Activated CD4-positive, alpha-beta T cell treated with anti-CD3 and anti-CD28 coated beads, Interleukin-2, amount 50 U/mL, for 48 hours (primary cell): ENCODE measurements at places on chromosomes 12 and 14.

- no peak for DNase-seq
These were observed 9.7 kb upstream of the SGPP1 start for GRCh38 chr14:63737582-63738006.

DNA sequence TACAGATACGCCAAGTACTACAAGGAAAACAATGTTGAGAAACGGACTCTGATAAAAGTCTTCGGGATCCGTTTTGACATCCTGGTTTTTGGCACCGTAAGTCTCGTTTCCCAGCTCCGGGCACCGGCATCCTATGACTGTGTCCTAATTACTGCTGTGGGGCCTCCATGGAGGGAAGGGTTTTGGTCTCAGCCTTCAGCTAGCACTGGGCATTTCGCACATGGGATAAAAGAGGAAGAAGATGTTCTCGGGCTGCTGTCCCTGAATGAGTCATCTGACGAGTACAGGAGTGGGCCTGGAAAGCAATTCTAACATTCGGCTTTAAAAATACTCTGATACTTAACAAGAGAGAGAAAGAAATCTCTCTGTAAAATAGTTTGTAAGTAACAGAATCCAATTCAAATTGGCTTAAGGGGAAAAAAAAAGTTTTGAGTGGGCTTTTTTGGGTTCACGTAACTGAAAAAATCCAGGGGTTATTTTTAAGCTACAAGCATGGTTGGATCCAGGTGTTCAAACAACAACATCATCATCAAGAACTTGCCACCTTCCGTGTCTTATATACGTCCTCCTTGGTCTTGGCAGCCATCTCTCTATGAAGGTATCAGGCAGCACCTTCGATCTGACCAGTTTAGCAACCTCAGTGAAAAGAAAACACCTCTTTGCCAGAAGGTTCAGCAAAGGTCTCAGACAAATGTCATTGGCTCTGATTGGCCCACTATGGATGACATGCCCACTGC, 34.4 kb upstream of the P2RX4 start:
- DNase-seq = no peak

DNA sequence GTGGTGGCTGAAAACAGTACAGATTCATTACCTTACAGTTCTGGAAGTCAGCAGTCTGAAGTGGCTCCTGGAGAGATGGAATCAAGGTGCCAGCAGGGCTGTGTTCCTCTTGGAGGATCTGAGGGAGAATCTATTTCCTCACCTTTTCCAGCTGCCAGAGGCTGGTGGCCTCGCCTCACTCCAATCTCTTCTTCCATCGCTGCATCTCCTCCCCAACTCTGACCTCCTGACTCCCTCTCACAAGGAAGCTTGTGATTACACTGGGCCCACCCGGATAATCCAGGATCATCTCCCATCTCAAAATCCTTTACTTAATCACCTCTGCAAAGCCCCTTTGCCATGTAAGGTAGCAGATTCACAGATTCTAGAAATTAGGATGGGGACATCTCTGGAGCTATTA, 11.4 kb upstream of the NCOR2 start:
- DNase-seq = no peak

DNA sequence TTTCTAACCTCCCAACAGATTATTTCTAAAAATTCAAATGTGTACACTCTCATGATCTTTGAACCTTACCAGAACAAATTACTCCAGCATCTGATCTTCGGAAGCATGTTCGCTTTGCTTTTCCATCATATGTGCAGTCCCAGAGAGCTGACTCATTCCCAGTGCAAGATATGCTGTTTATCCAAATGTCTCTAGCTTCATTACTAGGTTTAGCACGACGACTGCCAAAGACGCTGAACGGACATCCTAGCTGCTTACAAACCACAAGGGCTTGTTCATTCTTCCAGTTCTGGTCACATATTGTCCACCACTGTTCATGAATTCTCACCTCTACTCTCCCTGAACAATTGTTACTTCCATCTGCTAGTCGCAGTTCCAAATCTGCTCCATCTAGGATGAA, 40.5 kb downstream of the CD163L1 start:
- DNase-seq = no peak

GRCh38 chr12:52250048-52250990, 17.3 kb downstream of the KRT7 start:
- no peak for DNase-seq

- no peak for DNase-seq
These were observed 2.3 kb downstream of the CDKN1B start for GRCh38 chr12:12719496-12719895.

GRCh38 chr14:68727315-68728047, 65.4 kb downstream of the ZFP36L1 start:
- DNase-seq = no peak

- peak; percentile 66 for DNase-seq
These were observed 108.7 kb upstream of the CCND2 start for GRCh38 chr12:4164559-4165558.

DNA sequence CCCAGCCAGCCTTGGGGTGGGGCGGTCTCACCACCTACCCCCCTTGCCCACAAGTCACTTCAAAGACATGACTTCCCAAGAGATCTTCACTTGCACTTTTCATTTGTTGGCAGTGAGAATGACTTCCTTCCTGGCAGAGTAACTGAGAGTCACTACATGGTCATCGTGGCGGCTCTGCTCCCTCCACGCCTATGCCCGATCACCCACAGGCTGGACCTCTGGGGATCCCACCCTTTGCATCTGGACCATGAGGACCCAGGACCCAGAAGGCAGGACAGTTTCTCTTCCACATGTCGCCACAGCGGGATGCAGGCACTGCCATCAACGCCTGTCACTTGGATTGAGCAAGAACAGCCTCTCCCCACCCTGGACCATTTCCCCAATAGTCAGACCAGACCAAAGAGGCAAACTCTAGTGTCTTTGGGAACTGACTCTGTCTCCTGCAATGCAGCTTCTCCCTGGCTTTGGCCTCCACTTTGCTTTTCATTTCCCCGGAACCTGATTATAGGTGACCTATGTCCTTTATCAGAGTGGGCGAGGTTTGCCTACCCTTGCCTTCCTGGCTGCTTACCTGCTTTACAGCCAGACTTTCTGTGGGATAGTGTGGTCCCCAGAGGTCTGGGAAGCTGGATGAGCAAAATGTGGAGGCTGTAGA, 3.6 kb downstream of the VDR start:
- DNase-seq = no peak

GRCh38 chr12:12919666-12920435, 28.5 kb downstream of the GPRC5A start:
- no peak for DNase-seq

DNA sequence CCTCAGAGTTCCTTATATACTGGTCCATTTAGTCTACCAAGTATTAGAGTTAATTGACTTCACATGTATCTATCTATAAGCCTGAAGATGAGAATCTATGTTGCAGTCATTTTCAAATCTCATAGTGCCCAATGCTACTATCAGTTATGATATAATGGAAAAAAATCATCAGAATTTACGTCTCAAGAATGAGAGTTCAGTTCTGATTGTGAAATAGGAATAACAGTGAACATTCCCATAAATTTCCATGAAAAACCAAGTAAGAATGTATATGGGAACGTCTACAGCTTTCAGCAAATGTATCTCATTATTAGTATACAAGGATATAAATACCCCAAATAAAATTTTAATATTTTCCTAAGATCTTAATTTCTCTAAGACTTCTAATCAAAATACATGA, 77.2 kb downstream of the PPP1R12A start:
- DNase-seq = no peak

- DNase-seq = no peak
These were observed 41.4 kb upstream of the TBPL2 start for GRCh38 chr14:55481769-55482168.

- DNase-seq = no peak
These were observed 227.8 kb downstream of the SPTSSA start for GRCh38 chr14:34234258-34234657.

DNA sequence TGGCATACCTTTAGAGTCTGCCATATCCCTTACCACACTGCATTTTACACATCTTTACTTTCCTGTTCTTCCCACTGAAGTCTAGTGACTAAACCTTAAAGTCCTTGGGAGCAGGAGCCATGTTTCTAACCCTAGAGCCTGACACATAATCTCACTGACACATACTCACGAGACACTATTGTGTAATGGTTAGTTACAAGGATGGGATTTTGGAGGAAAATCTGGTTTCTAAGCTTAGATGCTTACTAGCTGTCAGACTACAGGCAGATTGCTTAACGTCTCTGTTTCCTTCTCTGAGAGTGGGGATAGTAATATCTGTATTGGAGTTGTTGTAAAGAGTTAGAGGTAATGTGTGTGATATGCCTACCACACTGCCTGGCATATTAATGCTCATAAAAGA, 6.2 kb upstream of the DYRK4 start:
- no peak for DNase-seq
